Neural progenitor cell (in vitro differentiated cells): ENCODE measurements at places on chromosomes 5 and 9.

GRCh38 chr5:126947146-126948010 lies 83.0 kb downstream of the MARCHF3 start:
- H3K27ac ChIP-seq = no peak overlapping the region
- H3K4me1 ChIP-seq = peaks cover 9% of the 10 kb centered on the region
- H3K27me3 ChIP-seq = no peaks in the 10 kb centered on the region
- H3K4me3 ChIP-seq = no peak overlapping the region
- no peak for DNase-seq

DNA sequence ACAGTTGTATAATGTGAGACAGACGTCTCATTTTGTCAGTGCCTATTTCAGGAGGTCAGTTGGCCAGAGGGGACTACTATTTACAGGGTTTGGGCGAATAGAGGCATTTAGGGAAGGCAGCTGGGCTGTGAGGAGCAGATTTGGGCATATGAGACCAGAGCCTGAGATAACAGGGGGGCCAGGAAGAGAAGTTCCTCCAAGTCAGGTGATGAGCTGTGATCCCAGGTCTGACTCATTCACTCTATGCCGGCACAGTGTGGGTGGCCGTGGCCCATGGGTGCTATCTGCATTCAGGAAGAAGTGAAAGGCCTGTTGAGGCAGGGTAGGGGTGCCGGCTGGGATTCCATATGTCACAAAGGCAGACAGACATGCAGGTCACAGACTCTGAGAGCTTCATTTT lies 142.8 kb downstream of the PDZD2 start:
- no peaks in the 10 kb centered on the region for H3K27me3 ChIP-seq
- H3K27ac ChIP-seq = no peak overlapping the region
- H3K4me1 ChIP-seq = no peaks in the 10 kb centered on the region

DNA sequence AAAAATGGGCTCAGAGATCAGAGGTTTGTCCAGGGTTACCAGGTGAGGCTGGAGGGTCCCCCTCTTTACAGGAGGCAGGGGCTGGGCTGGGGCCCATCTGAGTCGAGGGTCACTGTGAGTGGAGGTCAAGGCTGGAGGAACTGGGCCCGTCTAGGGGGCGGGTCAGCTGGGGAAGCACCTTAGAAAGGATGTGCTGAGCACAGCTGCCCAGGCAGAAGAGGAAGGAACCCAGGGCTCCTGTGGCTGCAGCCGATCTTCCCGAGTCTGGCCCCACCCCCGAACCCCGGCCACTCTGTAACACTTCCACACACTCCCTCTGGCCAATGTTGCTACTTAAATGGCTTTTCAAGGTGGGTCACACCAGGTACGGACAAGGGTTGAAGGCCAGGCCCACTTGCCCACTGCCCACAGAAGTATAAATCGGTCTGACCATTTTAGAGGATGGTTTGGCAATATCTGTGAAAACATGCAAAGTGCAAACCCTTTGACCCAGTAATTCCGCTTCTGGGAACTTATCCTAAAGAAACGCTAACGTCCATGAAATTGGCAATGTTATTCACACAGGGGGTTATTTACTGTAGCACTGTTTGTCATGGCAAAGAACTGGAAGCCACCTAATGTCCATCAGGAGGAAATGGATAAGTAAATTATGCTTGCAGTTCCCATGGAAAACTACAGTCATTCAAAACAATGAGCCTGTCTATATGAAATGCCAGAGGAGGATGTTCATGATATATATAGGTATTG lies 30.5 kb upstream of the EEIG1 start:
- H3K4me1 ChIP-seq = no peaks in the 10 kb centered on the region
- H3K27ac ChIP-seq = no peak overlapping the region
- H3K27me3 ChIP-seq = no peaks in the 10 kb centered on the region
- H3K4me3 ChIP-seq = no peak overlapping the region
- no peaks in the 10 kb centered on the region for H3K36me3 ChIP-seq
- no peak for DNase-seq

- no peak overlapping the region for H3K27ac ChIP-seq
- no peaks in the 10 kb centered on the region for H3K27me3 ChIP-seq
- H3K36me3 ChIP-seq = no peaks in the 10 kb centered on the region
- DNase-seq = peak; percentile 37
These were observed 26.1 kb upstream of the IFNK start for GRCh38 chr9:27497883-27498417.

DNA sequence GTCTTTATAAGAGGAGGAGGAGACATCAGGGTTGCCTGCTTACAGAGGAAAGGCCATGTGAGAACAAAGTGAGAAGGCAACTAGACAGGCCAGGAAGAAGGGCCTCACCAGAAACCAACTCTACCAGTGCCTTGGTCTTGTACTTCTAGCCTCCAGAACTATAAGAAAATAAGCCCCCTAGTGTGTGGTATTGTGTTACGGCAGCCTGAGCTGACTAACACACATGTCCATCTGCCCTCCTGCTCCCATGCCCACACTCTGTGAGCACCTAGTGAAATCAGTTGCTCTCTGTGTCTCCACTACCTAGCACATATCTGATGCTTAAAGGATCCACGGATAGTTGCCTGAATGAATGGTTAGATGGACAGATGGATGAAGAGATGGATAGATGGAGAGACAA lies 6.9 kb downstream of the AK3 start:
- no peak overlapping the region for H3K27ac ChIP-seq
- H3K4me3 ChIP-seq = no peak overlapping the region
- H3K36me3 ChIP-seq = no peaks in the 10 kb centered on the region
- DNase-seq = no peak

GRCh38 chr5:176491101-176491502 lies 42.9 kb downstream of the FAF2 start:
- no peak for DNase-seq
- no peaks in the 10 kb centered on the region for H3K27me3 ChIP-seq
- H3K4me1 ChIP-seq = no peaks in the 10 kb centered on the region
- no peak overlapping the region for H3K4me3 ChIP-seq

- peak; percentile 77 for DNase-seq
- H3K4me3 ChIP-seq = peak overlapping the region; percentile 90
- H3K36me3 ChIP-seq = no peaks in the 10 kb centered on the region
- H3K4me1 ChIP-seq = peaks cover 28% of the 10 kb centered on the region
- H3K27ac ChIP-seq = no peak overlapping the region
- H3K27me3 ChIP-seq = peaks cover 40% of the 10 kb centered on the region
These were observed 1.7 kb upstream of the ZSWIM6 start for GRCh38 chr5:61330341-61330844.

GRCh38 chr5:116923344-116923743 lies 348.7 kb upstream of the SEMA6A start:
- H3K4me3 ChIP-seq = no peak overlapping the region
- H3K4me1 ChIP-seq = peaks cover 30% of the 10 kb centered on the region
- H3K36me3 ChIP-seq = no peaks in the 10 kb centered on the region
- DNase-seq = peak; percentile 83
- peak overlapping the region; percentile 85 for H3K27ac ChIP-seq
- H3K27me3 ChIP-seq = no peaks in the 10 kb centered on the region

- H3K4me1 ChIP-seq = peaks cover 26% of the 10 kb centered on the region
- peak overlapping the region; percentile 73 for H3K27ac ChIP-seq
- H3K36me3 ChIP-seq = no peaks in the 10 kb centered on the region
- H3K27me3 ChIP-seq = peaks cover 4% of the 10 kb centered on the region
- H3K4me3 ChIP-seq = no peak overlapping the region
- peak; percentile 52 for DNase-seq
These were observed 94.2 kb downstream of the TMEM174 start for GRCh38 chr5:73266925-73267765.

DNA sequence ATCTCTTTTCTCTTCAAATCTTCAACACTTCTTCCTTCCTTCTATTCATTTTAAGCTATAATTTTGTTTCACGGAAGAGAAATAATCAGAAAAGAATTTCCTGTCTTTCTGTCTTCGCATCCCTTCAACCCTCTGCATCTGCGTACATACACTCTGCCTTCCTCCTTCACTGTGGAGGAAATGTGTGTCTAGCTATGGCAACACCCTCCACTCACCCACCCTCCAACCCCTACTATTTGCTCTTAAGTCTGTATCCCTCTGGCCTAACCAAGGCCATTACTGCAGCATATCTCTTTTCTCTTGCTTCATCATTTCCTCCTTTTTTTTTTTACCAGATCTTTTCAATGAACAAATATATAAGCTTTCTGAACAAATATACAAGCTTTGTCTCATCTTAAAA lies 105.7 kb upstream of the NUDT12 start:
- DNase-seq = no peak
- H3K27ac ChIP-seq = no peak overlapping the region
- H3K36me3 ChIP-seq = no peaks in the 10 kb centered on the region
- no peaks in the 10 kb centered on the region for H3K4me1 ChIP-seq

GRCh38 chr5:61586096-61587084 lies 254.3 kb downstream of the ZSWIM6 start:
- no peak for DNase-seq
- no peaks in the 10 kb centered on the region for H3K4me1 ChIP-seq
- H3K27me3 ChIP-seq = no peaks in the 10 kb centered on the region
- H3K36me3 ChIP-seq = no peaks in the 10 kb centered on the region

GRCh38 chr5:20608567-20608966 lies 620.6 kb upstream of the CDH18 start:
- peaks cover 17% of the 10 kb centered on the region for H3K4me1 ChIP-seq
- no peak overlapping the region for H3K4me3 ChIP-seq
- no peaks in the 10 kb centered on the region for H3K36me3 ChIP-seq
- H3K27ac ChIP-seq = peak overlapping the region; percentile 26
- H3K27me3 ChIP-seq = no peaks in the 10 kb centered on the region

- no peak overlapping the region for H3K4me3 ChIP-seq
- H3K27me3 ChIP-seq = no peaks in the 10 kb centered on the region
- no peaks in the 10 kb centered on the region for H3K36me3 ChIP-seq
- H3K4me1 ChIP-seq = peaks cover 21% of the 10 kb centered on the region
- H3K27ac ChIP-seq = no peak overlapping the region
These were observed 107.2 kb upstream of the ICE1 start for GRCh38 chr5:5315068-5315980.

GRCh38 chr9:129773262-129774048 lies 20.6 kb upstream of the PTGES start:
- H3K27me3 ChIP-seq = no peaks in the 10 kb centered on the region
- H3K27ac ChIP-seq = no peak overlapping the region
- DNase-seq = no peak
- H3K4me1 ChIP-seq = peaks cover 9% of the 10 kb centered on the region

DNA sequence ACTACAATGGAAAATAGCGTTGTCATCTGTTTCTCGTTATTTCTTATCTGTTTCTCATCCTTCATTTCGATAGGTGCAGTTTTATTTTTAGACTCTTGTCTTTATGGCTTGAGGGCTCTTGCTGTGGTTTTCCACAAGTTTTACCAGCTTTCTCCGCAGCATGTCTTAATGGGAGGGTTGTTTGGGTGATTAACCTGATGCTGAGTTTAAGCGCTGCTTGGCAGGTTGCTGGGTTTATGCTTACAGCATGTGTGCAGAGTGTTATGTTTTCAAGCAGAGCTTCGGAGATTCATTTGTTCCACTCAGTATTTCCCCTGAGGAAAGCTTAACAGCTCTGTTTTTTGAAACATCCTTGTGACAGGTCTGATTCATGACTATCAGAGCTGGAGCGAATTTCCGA lies 154.0 kb downstream of the SLC12A2 start:
- H3K36me3 ChIP-seq = no peaks in the 10 kb centered on the region
- no peak overlapping the region for H3K27ac ChIP-seq
- no peak for DNase-seq

GRCh38 chr5:137808503-137809135 lies 54.5 kb upstream of the HNRNPA0 start:
- peaks cover 20% of the 10 kb centered on the region for H3K4me1 ChIP-seq
- no peak overlapping the region for H3K4me3 ChIP-seq
- no peak overlapping the region for H3K27ac ChIP-seq
- H3K27me3 ChIP-seq = no peaks in the 10 kb centered on the region
- H3K36me3 ChIP-seq = no peaks in the 10 kb centered on the region

DNA sequence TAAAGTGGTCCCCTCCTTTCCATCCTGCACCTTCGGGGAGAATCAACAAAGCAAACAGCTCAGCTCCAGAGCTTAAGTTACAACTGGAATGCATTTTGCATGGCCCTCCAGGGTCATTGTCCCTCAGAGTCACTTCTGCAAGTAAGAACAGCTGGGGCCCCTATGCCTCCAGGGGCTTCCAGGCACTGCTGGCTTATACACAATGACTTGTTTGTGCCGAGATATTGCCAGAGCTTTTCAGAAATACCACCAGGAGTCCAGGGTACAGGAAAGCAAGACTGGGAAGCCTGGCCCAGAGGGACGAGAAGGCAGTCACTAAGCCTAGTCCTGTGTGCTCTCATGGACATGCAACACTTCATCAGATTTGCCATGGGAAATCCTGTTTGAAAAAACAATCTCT lies 11.3 kb downstream of the FRMD3 start:
- DNase-seq = peak; percentile 45
- no peaks in the 10 kb centered on the region for H3K36me3 ChIP-seq
- no peaks in the 10 kb centered on the region for H3K27me3 ChIP-seq
- H3K4me1 ChIP-seq = peaks cover 21% of the 10 kb centered on the region

DNA sequence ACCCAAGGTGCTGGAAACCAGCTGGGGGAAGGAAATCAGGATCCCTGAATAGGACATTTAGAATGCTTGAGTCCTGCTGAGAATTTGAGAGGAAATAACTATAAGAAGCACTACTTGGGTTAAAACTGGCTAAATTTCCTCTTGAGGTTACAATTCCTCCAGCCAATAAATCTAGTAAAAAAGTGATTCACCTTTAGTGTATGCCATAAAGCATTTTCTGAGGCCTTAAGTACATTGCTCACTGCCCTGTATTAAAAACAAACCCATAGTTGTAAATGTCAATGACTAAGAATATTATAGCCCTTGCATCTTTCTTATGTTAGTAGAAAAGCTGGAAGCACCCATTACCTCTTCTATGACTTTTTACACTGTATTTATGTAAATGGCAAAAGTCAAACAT lies 634.7 kb upstream of the ARRDC3 start:
- H3K27me3 ChIP-seq = no peaks in the 10 kb centered on the region
- DNase-seq = no peak
- H3K4me3 ChIP-seq = no peak overlapping the region
- no peaks in the 10 kb centered on the region for H3K4me1 ChIP-seq
